Activated CD4-positive, alpha-beta T cell treated with anti-CD3 and anti-CD28 coated beads, Interleukin-2, amount 50 U/mL, for 1 hour (primary cell): ENCODE measurements at places on chromosomes 11 and 22.

DNA sequence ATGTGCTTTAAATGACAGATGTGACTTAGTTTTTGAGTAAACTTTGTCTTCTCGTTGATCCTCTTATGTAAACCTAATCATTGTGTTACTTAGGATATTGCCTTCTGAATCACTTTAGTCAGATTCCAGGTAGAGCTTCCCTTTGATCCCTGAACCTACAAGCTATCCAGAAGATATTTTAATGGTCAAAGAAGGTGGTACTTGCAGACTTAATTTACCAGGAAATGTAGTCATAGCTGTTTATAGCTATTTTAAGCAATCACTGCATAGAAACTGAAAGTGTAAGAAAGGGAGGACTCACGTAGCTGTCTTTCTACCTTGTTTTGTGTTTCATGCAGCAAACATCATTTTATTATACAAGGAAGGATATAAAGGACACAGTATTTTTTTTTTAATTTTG is 189.5 kb downstream of the DDX10 start:
- no peak for DNase-seq

DNA sequence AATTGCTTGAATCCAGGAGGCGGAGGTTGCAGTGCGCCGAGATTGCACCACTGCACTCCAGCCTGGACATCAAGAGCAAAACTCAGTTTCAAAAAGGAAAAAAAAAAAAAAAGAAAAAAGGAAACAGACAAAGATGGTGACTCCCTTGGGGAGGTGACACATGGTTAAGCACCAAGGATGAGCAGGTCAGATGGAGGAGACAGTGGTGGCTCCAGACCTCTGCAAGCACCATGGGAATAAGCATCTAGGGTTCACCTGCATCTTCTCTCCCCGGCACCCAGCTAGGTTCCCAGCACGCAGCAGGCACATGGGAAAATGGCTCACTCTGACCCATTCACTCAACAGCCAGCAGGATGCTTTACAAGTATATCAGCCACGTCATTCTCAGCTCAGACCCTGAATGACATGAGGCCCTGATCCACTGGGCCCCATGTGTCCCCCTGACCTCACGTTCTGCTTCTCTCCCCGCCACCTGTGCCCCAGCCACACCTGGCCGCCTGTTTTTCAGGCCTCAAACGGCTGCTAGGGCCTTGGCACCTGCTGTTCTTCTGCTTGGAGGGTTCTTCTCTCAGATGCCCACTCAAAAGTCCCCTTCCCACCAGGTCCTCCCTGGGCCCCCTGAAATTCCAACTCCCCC is 24.2 kb downstream of the A4GALT start:
- DNase-seq = no peak

DNA sequence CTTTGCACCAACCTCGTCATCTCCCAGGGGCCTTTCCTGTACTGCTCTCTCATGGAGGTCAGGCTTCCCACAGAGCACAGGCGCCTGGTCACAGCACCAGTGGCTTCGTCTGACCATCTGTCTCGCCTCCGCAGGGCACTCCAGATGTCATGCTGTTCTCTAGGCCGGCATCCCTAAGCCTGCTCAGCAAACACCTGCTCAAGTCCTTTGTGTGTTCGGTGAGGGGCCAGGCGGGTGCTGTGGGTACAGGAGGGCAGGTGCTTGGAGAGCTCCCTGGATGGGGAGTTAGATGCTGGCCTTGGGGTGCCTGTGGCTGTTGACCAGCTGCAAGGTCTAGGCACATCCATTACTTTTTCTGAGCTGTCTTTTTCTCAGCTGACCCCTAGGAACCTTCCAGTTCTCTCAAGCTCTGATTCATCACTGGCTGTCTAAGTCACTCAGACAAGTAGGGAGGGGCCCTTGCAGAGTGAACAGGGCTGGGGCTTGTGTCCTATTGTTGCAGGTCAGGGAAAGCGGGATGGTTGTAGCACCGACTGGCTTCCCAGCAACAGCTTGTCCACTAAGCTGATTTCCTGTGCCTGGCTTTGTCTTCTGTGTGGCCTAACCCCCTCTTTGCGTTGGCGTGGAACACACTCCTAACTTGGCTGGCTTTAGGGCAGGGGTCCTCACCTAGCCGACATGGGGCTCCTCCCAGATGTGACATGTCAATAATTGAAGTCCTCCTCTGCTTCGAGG is 9.2 kb downstream of the CLDN5 start:
- DNase-seq = no peak

GRCh38 chr22:30334646-30335045 is 7.9 kb upstream of the TBC1D10A start:
- no peak for DNase-seq
